ENCODE measurements at places on chromosomes 12 and 14. TPM values are rescaled to one million over a fixed set of nuclear protein-coding genes. Genes with fewer than 3 reads are reported as not detected.

DNA sequence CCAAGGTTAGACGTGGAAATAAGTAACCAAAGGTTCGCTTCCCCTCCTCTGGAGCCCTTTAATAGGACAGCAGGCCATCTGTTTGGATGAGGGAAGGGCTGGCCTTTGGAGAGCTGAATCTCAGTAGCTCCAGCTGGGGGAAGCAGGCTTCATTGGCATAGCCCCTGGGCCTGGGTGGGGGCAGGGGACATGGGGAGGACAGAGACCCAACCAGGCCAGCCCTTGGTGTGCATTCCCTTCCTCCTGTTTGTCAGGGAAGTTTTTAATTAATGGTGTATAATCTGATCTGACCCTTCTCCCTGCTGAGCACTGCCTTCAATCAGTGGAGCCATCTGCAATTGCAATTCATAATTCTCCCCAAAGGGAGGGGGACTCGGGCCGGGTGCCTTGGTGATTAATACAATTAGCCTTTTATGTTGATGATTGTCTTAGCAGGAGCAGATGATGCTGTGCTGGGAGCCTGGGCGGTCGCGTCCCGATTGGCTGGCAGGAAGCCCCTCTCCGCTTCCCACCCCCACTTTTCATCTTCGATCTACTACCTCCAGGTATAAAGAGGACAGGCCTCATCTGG lies 6.4 kb downstream of the AQP6 start:
- H3K4me1 ChIP-seq = peaks cover 7% of the 10 kb centered on the region
- no peak overlapping the region for H3K4me3 ChIP-seq
- no peaks in the 10 kb centered on the region for H3K36me3 ChIP-seq

GRCh38 chr14:22685467-22685866 lies 41.3 kb upstream of the OR6J1 start:
- H3K36me3 ChIP-seq = no peaks in the 10 kb centered on the region
- H3K4me1 ChIP-seq = no peaks in the 10 kb centered on the region
- no peak for DNase-seq
- H3K27ac ChIP-seq = no peak overlapping the region
- H3K4me3 ChIP-seq = no peak overlapping the region
- peaks cover 28% of the 10 kb centered on the region for H3K27me3 ChIP-seq

DNA sequence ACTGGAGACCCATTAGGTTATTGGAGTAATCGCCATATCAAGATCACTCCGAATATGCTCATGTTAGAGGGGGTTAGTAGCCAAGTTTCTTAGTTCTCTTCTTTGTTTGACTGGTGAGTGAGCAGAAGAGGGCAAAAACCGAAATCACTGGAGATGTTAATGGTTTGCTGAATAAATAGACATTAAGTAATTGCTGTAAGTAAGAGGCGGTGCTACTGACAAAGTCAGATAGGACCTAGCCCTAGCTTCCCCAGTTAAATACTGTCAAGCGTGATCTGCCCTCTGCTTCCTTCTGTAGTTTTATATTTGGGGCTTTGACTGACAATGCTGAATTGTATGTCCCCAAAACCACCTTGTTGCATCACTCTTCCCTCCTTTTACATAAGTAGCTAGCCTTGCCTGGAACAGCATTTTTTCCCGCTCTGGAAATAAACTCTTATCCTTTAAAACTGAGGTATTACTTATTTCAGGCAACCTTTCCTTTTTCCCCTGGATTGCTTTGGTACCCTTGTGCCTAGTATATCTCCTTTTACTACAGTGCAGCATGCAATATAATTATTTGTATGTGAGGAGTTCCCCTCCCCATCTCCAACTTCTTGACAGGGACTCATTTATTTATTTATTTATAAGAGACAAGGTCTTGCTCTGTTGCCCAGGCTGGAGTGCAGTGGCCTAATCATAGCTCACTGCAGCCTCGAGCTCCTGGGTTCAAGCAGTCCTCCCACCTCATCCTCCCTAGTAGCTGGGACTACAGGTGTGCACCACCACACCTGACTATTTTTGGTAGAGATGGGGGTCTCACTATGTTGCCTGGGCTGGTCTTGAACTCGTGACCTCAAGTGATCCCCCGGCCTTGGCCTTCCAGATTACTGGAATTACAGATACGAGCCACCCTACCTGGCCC lies 1.4 kb downstream of the SNRPF start:
- H3K27ac ChIP-seq = no peak overlapping the region
- H3K4me3 ChIP-seq = peak overlapping the region; percentile 79
- H3K36me3 ChIP-seq = peaks cover 31% of the 10 kb centered on the region

Gene MGP
- 109 TPM for polyA plus RNA-seq

GRCh38 chr12:44389038-44389437 lies 487.1 kb downstream of the NELL2 start:
- H3K27ac ChIP-seq = no peak overlapping the region
- H3K4me1 ChIP-seq = no peaks in the 10 kb centered on the region
- no peaks in the 10 kb centered on the region for H3K27me3 ChIP-seq
- H3K4me3 ChIP-seq = no peak overlapping the region
- DNase-seq = no peak
- no peaks in the 10 kb centered on the region for H3K36me3 ChIP-seq

DNA sequence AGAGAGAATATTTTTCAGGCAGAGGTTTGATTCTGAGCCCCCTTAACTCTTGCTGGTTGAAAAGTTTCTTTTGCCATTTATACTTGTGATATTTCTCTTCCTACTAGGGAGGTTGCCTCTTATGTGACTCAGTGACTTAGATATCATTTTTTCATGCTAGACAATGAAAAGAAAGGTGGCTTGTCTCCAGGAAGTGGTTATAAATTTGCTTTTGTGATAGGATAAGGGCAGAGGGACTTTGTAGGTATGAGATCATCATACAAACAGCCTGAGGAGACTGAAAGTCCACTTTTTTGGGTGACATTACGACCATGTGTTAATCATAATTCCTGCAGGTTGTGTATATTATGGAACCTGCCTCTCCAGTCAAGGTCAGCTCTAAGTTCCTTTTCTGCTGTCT lies 35.8 kb downstream of the ACSM4 start:
- DNase-seq = no peak
- no peak overlapping the region for H3K4me3 ChIP-seq
- H3K27ac ChIP-seq = no peak overlapping the region

GRCh38 chr12:41769810-41770209 lies 374.9 kb downstream of the GXYLT1 start:
- H3K4me1 ChIP-seq = no peaks in the 10 kb centered on the region
- H3K27ac ChIP-seq = no peak overlapping the region
- H3K4me3 ChIP-seq = no peak overlapping the region
- no peak for DNase-seq
- no peaks in the 10 kb centered on the region for H3K36me3 ChIP-seq
- no peaks in the 10 kb centered on the region for H3K27me3 ChIP-seq

GRCh38 chr12:100200463-100201181 lies at the start of gene ACTR6:
Gene ACTR6, plus strand, starts transcription at chr12:100200815. Its CDS starts 37 bp downstream, at chr12:100200852.
- peak within 1 kb of the TSS; percentile 96 for H3K4me3 ChIP-seq
- peak; percentile 90 for DNase-seq
- H3K27ac ChIP-seq = peak within 1 kb of the TSS; percentile 80
- no peaks in the 10 kb centered on the region for H3K27me3 ChIP-seq
- 0 out of 2 replicates have a peak, but pooled peaks cover 5% of the 10 kb centered on the region for H3K4me1 ChIP-seq
- peaks cover 8% of the 10 kb centered on the region for H3K36me3 ChIP-seq

DNA sequence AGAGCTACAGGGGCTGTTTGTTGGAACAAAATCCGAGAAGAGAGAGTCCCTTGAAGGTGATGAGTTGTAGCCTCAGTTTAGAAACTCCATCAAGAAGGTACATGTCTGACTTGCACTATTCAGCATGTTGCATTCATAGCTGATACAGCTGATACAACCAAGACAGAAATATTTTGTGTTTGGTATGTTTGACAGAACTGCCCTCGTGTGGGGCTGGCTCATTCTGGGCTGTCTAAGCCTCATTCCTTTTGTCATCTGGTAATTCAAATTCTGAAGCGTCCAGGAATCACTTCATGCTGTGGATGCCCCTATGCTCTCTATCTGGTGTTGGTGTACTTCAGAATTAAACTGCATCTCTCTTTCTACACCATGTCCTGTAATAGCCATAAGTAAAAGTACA lies 126.3 kb downstream of the ANO6 start:
- H3K4me1 ChIP-seq = peaks cover 11% of the 10 kb centered on the region
- H3K36me3 ChIP-seq = peaks cover 5% of the 10 kb centered on the region
- no peaks in the 10 kb centered on the region for H3K27me3 ChIP-seq
- H3K4me3 ChIP-seq = no peak overlapping the region
- H3K27ac ChIP-seq = no peak overlapping the region

DNA sequence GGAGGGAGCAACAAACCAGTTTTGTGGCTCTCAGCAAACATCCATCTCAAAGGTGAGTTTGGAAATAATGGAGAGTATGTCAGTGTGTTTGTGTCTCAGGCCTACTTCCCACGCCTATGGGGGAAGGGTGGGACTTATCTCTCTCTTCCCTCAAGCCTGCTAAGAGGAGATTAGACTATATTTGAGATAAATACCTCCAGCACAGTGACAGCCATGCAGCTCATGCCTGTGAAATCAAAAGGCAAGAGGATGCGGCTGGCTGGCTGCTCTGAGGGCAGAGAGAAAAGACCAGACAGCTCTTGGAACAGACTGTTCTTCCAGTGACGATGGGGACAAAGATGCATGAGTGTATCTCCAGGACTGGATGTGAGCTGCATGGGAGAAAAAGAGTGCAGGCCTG lies 14.7 kb upstream of the POC1B start:
- no peak overlapping the region for H3K4me3 ChIP-seq
- H3K27ac ChIP-seq = no peak overlapping the region
- DNase-seq = no peak
- H3K4me1 ChIP-seq = peaks cover 5% of the 10 kb centered on the region
- H3K36me3 ChIP-seq = no peaks in the 10 kb centered on the region

Gene NANOG
- not detected for polyA plus RNA-seq

GRCh38 chr14:100446572-100446971 lies 123.4 kb downstream of the SLC25A47 start:
- H3K27ac ChIP-seq = no peak overlapping the region
- H3K36me3 ChIP-seq = no peaks in the 10 kb centered on the region
- no peak overlapping the region for H3K4me3 ChIP-seq
- no peak for DNase-seq
- no peaks in the 10 kb centered on the region for H3K27me3 ChIP-seq

- H3K27me3 ChIP-seq = no peaks in the 10 kb centered on the region
- no peaks in the 10 kb centered on the region for H3K4me1 ChIP-seq
- H3K36me3 ChIP-seq = no peaks in the 10 kb centered on the region
- no peak overlapping the region for H3K4me3 ChIP-seq
Observed at GRCh38 chr14:99733540-99734405, 49.7 kb downstream of the CYP46A1 start.

Gene ART4
- not detected for polyA plus RNA-seq

Gene IAPP
- not detected for polyA plus RNA-seq

- no peaks in the 10 kb centered on the region for H3K36me3 ChIP-seq
- no peak overlapping the region for H3K27ac ChIP-seq
- no peaks in the 10 kb centered on the region for H3K27me3 ChIP-seq
- no peak for DNase-seq
Observed at GRCh38 chr12:46946137-46946536, 120.3 kb upstream of the SLC38A4 start.

DNA sequence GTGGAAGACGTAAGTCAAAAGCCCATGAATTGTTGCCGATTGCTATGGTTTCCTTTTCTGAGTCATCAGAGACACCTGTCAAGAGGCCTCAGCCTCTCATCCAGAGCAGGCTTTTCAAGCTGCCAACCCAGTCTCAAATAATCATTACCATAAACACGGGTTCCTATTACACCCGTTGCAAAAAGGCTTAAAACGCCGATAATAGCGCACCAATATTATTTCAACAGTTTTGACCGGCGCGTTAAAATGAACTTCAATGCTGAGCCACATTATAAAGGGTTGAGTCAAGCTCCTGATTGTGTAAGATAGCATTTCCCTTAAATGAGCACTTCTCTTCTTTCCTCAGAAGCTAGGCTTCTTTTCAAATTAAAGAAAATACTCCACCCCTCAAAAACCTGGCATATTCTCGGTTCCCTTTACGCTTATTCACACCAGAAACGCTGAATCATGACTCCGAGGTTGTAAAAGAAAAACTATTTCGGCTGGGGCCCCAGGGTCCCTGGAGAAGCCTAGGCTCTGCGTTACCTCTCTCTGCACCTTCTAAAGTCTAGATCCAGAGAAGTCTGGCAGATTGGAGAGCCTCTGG lies 1.4 kb downstream of the TMTC1 start:
- peaks cover 29% of the 10 kb centered on the region for H3K27me3 ChIP-seq
- H3K4me3 ChIP-seq = no peak overlapping the region
- no peaks in the 10 kb centered on the region for H3K36me3 ChIP-seq
- DNase-seq = no peak
- H3K27ac ChIP-seq = no peak overlapping the region

Gene DIO3
- polyA plus RNA-seq = not detected

DNA sequence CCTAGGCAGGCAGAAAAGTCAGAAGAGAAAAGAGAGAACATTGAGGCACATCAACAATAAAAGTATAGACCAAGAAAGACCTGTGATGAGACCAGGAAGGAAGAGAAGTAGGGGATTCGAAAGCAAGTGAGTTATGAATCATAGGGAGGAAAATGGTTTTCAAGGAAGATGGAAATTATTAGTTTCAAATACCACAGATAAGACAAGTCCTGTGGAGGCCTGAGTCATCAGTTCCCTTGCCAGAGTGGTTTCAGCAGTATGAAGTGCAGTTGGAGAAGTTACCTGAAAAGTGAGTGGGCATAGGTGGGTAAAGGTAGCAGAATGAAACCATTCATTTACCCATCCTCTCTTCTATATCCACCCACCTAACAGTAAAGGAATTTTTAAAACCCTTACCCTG lies 25.2 kb upstream of the TSPAN8 start:
- H3K4me1 ChIP-seq = no peaks in the 10 kb centered on the region
- no peaks in the 10 kb centered on the region for H3K27me3 ChIP-seq
- no peaks in the 10 kb centered on the region for H3K36me3 ChIP-seq

Gene PLEKHG7
- not detected for polyA plus RNA-seq

- H3K36me3 ChIP-seq = peaks cover 13% of the 10 kb centered on the region
- H3K4me3 ChIP-seq = no peak overlapping the region
- H3K4me1 ChIP-seq = peaks cover 32% of the 10 kb centered on the region
- H3K27ac ChIP-seq = no peak overlapping the region
- no peak for DNase-seq
- H3K27me3 ChIP-seq = no peaks in the 10 kb centered on the region
Observed at GRCh38 chr12:27005495-27005894, 8.7 kb downstream of the TM7SF3 start.

DNA sequence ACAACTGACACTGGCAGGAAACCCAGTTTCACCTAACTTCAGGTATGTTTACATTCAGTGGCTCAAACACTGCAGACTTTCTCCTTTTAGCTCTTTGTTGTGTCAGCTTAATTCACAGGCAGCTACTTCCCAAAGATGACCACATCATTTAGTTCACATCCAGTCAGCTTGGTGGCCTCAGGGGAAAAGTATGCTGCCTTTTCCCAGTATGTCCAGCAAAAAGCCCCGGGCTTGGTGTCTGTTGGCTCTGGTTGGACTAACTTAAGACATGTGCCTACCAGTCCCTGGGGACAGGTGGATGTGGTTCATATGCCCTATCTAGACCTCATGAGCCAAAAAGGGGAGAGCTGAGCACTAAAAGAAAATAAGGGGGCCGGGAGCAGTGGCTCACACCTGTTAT lies 56.4 kb downstream of the GOLGA5 start:
- H3K36me3 ChIP-seq = no peaks in the 10 kb centered on the region
- no peak for DNase-seq
- H3K27me3 ChIP-seq = no peaks in the 10 kb centered on the region
- no peak overlapping the region for H3K27ac ChIP-seq

- no peak for DNase-seq
- no peaks in the 10 kb centered on the region for H3K27me3 ChIP-seq
- no peak overlapping the region for H3K27ac ChIP-seq
- no peaks in the 10 kb centered on the region for H3K4me1 ChIP-seq
- H3K36me3 ChIP-seq = no peaks in the 10 kb centered on the region
Observed at GRCh38 chr12:6790496-6791150, 1.3 kb downstream of the CD4 start.

All from SK-N-SH (cell line).